Amygdala (tissue), 56 donors: ENCODE measurements at places on chromosomes 2 and 18.

DNA sequence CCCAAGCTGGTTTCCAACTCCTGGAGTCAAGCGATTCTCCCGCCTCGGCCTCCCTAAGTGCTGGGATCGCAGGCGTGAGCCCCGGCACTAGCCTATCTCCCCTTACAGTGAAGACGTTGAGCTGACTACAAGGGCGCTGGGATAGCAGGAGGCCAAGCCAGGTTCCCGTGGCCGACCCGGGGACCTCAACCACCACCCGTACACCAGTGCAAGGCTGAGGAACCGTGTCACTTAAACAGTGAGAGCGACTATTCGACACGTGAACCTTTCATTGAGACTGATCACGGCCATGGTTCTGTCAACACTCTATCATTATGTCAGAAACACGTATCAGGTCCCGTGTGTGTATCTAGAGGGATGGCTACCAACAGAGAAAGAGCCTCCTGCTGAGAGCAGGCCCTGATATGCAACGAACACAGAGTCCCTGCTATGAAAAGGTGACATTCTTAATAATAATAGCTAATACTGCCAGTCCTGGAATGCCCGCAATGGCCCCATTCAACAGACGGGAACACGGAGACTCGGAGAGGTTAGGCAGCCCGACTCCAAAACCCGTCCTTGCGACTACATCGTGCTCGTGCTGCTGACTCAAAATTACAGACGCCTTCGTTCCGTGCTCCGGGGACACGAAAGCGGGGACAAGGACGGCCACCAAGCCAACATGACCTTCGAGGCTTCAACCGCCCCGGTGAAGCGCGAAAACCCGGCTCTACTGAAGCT lies 833 bp downstream of the AFG3L2 start:
- no peak for DNase-seq

GRCh38 chr2:127525691-127526131 lies 578 bp downstream of the IWS1 start:
- DNase-seq, result no peak

DNA sequence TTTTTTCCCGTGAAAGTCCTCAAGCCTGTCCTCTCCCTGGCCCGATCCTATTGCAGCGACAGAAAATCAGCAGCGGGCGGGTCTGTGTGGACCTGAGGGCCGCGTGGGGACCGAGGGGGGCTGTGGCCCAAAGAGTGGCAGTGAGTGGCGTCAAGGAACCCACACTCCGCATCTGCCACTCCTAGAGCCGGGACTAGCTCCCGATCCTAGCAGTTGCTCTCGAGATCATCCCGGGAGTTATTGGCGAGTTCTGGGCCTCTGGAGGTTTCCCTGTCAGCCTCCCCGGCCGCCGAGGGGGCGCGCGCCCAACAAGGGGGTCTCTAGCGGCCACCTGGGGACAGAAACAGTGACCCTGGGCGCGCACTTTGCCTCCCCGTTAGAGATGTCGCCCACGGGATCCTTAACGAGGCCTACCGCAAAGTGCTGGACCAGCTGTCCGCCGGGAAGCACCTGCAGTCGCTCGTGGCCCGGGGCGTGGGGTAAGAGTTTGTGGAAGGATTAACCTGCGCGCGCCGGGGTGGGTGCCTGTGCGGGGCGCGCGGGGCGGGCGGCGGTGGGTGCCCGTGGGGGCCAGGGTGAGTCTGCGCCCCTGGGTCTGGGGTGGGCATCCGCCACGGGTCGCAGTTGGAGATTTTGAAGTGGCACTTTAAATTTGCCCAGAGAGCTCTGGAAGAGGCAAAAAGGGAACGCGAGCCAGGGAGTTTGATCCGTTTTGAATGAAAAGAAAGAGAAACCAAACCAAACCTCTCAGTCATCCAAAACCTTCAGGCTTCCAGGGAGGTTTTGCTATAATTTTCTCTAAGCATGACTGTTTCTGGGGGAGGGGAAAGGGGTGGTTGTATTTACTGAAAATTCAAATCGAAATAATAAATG lies 3.5 kb downstream of the ADCYAP1 start:
- DNase-seq, result no peak

GRCh38 chr2:165547900-165548299 lies 78.4 kb downstream of the CSRNP3 start:
- no peak for DNase-seq

DNA sequence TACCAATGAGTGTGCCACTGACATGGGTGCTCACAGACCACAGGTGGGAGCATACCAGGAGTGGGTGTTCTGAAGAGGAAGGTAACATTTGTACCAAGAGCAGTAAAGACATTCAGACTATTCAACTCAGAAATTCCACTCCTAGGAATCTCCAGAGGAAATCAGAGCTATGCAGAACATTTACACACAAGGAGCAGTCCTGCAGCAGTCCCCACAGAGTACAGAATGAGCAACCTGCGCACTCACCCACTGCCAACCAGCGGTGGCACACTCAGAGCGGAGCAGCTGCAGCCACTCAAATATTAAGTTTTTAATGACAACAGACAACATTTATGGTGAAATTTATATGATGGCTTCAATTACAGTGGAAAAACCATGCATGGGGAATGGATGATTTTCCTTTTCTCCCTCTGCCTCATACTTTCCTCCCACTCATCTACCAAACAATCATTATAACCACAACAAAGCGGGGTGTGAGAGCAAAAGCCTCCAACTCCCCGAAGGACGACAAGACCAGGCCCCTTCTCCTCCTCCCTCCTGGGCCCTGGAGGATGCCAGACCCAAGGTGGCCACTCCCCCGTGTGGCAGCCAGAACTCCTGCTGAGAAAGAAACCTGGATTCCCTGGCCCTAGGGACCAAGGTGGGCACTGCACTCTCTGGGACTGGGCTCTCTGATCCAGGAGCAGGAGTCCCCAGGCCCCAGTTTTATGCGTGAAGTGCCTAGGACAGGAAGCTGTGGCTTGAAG lies 5.4 kb downstream of the HS6ST1 start:
- DNase-seq, result no peak

DNA sequence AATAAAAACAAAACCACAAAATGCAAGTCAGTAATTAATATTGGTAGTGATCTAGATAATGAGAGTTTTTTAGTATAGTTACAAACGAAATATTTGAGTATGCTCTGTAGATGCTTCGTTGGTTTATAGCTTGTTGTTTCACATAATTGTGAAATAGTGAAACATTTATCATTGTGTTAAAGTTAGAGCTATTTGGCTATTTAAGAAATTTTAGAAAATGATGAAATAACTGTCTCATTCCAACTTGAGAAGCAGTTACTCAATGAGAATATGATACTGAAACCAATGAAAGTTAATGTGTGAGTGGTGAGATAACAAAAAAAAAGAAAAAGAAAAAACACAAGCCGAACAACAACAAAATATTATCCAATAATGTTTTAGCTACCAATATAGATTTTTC lies 475.6 kb upstream of the ZEB2 start:
- DNase-seq, result no peak

DNA sequence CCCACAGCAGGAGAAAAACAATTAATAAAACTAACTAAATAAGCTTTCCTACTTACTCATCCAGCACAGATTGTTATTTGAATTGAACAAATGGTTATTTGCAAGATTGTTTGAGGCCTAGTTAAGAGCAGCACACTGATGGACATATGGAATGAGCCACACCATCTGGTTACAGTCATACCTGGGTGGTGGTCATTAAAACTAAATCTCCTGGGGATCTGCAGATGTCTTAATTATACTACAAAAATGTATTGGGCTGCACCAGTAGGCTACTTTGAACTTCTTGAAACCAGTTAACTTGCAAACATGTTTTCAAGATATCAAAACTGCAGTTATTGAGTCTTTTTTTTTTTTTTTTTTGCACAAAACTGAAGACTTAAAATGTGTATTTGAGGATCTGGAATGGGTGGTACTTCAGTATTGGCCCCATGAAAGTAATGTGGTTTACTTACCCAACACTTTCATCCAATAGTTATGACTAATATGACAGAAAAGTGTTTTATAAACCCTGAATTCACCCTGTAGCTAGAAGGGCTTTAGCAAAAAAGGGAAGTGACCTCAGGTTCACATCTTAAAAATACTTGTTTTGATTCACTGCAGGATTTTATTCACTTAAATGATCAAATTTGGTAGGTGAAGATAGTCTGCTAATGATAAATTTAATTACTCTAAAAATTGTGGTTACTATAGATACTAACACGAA lies 10.8 kb downstream of the AGFG1 start:
- no peak for DNase-seq

DNA sequence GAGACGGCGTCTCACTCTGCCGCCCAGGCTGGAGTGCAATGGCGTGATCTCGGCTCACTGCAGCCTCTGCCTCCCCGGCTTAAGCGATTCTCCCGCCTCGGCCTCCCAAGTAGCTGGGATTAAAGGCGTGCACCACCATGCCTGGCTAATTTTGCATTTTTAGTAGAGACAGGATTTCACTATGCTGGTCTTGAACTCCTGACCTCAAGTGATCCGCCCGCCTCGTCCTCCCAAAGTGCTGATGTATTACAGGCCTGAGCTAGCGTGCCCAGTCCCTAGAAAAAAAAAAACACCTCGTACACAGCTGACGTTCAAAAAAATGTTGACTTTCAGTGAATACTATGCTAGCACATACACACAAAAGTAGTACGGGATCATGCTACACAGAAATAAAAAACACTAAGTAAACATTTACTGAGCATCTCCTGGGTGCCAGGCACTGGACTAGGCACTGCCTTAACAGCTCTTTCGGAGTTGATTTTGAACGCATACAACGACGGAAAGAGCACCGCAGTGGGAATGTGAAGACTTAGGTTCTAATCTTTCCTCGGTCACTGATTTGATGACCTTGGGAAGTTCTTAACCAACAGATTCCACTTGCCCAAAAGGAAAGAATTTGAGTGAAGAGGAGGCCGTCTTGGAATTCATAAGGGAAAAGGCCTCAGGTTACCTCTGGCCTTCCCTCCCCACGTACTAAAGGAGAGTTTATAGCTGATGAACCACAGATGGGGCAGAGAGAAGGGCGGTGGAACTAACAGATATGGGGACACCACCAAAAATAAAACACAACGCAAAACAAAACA lies 1.1 kb downstream of the DNAJC27 start:
- no peak for DNase-seq

DNA sequence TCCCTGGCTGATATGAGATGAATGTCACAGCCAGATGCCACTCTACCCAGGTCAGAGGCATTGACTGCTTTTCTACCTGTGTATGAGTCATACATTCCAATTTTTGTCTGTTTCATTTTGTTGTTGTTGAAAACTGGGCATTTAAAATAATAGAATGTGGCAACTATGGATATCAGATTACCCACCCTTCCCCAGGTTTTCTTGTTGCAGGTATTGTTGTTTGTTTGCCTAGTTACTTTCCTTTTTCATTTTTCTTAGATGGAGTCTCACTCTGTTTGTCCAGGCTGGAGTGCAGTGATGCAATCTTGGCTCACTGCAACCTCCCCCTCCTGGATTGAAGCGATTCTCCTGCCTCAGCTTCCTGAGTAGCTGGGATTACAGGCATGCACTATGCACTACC lies 70.2 kb downstream of the LRRC30 start:
- DNase-seq, result no peak

- no peak for DNase-seq
Observed at GRCh38 chr18:31245820-31246219, 72.1 kb upstream of the DSG1 start.
